GM23338 (cell line): ENCODE measurements at places on chromosomes 3 and 15. TPM values are rescaled to one million over a fixed set of nuclear protein-coding genes. Genes with fewer than 3 reads are reported as not detected.

COL6A5 gene
- total RNA-seq, result 0.03 TPM in 1 of 2 replicates, not detected in the other

DNAJC19 gene
- 33.4 and 57.4 TPM in 2 replicates for total RNA-seq

OCA2 gene
- 0.39 and 0.69 TPM in 2 replicates for total RNA-seq

DNA sequence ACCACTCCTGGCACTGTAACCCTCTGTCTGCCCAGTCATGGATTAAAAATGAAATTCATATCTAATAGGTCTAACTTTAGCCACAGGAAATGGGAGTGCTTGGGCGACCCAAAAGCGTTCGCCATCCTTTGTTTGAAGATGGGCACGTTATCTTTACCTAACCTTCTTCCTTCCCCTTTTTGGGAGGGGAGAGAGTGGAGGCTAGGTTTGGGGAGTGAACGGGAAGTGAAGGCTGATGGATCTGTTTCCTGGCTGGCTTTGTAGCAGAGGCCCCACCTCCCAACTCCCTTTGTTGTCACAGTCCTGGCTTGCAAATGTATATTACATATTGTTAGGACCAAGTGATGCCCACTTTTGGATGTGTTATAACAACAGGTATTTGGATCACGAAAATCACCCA is 98.1 kb upstream of the ARHGEF3 start:
- no peaks in the 10 kb centered on the region for H3K4me1 ChIP-seq
- no peak overlapping the region for H3K4me3 ChIP-seq
- H3K36me3 ChIP-seq, result no peaks in the 10 kb centered on the region
- no peak overlapping the region for H3K27ac ChIP-seq
- DNase-seq, result no peak

DNA sequence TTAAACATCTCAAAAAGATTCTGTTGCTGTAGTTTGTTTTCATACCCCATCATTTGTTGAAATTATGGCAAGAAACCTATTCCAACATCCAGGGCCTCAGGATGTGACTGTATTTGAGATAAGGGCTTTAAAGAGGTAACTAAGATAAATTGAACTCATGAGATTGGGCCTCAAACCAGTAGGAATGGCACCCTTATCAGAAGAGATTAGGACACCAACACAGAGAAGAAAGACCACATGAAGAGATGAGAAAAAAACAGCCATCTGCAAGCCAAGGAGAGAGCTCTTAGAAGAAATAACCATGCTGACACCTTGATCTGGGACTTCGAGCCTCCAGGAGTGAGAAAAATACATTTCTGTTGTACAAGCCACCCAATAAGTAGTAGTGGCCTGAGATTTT is 157.7 kb downstream of the CGGBP1 start:
- H3K4me3 ChIP-seq, result no peak overlapping the region
- H3K36me3 ChIP-seq, result no peaks in the 10 kb centered on the region
- no peak for DNase-seq
- no peaks in the 10 kb centered on the region for H3K4me1 ChIP-seq
- no peaks in the 10 kb centered on the region for H3K27me3 ChIP-seq

DNA sequence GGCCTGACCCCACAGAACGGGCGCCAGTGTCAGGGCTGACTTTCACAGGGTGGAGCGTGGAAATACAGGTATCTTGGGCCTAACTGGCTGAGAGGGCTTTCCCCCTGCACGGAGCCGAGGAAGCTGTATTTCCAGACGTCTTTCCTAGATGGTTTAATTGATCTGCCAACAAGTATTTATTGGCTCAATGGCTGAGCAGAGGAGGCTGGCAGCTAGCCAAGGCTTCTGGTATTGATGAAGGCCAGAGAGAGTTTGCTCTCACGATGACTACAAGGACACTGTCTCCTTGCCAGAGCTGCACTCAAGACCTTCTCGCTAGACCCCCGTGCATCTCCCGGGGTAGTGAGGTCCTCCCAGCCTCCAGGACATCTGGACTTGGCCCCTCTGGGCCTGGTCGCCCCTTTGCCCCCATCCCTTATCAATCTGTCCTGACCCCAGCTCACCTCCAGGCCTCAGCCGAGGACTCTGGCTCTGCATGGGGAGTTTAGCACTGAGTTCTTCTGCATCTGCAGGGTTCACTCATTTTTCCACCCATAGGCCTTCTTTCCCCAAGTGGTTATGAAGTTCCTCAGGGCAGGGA is 20.6 kb downstream of the SPSB4 start:
- no peak for DNase-seq
- no peaks in the 10 kb centered on the region for H3K27me3 ChIP-seq
- H3K27ac ChIP-seq, result peak overlapping the region; percentile 48; the same call in 1 of the 2 replicates
- peaks cover 70% of the 10 kb centered on the region for H3K4me1 ChIP-seq
- no peak overlapping the region for H3K4me3 ChIP-seq

- peak overlapping the region; percentile 83; the same call in 1 of the 2 replicates for H3K27ac ChIP-seq
- H3K36me3 ChIP-seq, result no peaks in the 10 kb centered on the region
- H3K4me3 ChIP-seq, result peak overlapping the region; percentile 50
- no peaks in the 10 kb centered on the region for H3K27me3 ChIP-seq
Measured at GRCh38 chr15:37044915-37045648, 55.3 kb downstream of the MEIS2 start.

DNA sequence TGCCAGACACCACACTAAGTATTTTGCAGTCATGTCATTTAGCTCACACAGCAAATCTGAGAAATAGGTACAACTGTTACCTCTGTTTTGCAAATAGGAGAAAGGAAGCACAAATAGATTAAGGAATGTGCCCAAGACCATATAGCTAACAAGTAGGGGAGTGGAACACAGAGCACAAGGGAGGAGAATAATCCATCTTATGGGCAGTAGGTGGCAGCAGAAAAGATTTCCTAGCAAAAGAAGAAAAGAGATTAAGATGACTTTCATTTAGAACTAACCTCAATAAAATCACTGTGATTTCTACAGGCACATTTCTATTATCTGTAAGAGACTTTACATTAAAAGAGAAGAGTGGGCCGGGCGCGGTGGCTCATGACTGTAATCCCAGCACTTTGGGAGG is 49.1 kb downstream of the NR1I2 start:
- no peak overlapping the region for H3K27ac ChIP-seq
- DNase-seq, result peak; percentile 53
- H3K27me3 ChIP-seq, result no peaks in the 10 kb centered on the region
- H3K4me1 ChIP-seq, result peaks cover 39% of the 10 kb centered on the region
- H3K4me3 ChIP-seq, result no peak overlapping the region
